Astrocyte (in vitro differentiated cells and primary cell): ENCODE measurements at places on chromosomes 5 and 9. TPM values are rescaled to one million over a fixed set of nuclear protein-coding genes. Genes with fewer than 3 reads are reported as not detected.

The CDKN2B-AS1 gene
- total RNA-seq: 2.3 TPM in 2 replicates

The SPINK13 gene
- total RNA-seq: not detected in 2 replicates

The IL31RA gene
- 4.7 and 5.7 TPM in 2 replicates for total RNA-seq

The FAM221B gene
- not detected in 2 replicates for total RNA-seq

The C1QTNF2 gene
- total RNA-seq: 0.62 and 0.64 TPM in 2 replicates

The ZNF658 gene
- total RNA-seq: 2.5 and 3.1 TPM in 2 replicates

The PCDHGA12 gene
- 1.2 and 1.6 TPM in 2 replicates for total RNA-seq

The TSSK1B gene
- 0.20 and 0.41 TPM in 2 replicates for total RNA-seq

The DMRT2 gene
- 0.17 and 0.18 TPM in 2 replicates for total RNA-seq

The EPB41L4B gene
- total RNA-seq: 1.2 and 2.0 TPM in 2 replicates

The SLC25A2 gene
- total RNA-seq: 0.19 and 0.25 TPM in 2 replicates

The PCDHGB3 gene
- total RNA-seq: 0.10 and 0.14 TPM in 2 replicates

- H3K4me3 ChIP-seq: no peak overlapping the region
- H3K36me3 ChIP-seq: no peaks in the 10 kb centered on the region
- H3K4me1 ChIP-seq: peaks cover 17% of the 10 kb centered on the region
These were observed 547.6 kb upstream of the WWC1 start for GRCh38 chr5:167743695-167744464.

DNA sequence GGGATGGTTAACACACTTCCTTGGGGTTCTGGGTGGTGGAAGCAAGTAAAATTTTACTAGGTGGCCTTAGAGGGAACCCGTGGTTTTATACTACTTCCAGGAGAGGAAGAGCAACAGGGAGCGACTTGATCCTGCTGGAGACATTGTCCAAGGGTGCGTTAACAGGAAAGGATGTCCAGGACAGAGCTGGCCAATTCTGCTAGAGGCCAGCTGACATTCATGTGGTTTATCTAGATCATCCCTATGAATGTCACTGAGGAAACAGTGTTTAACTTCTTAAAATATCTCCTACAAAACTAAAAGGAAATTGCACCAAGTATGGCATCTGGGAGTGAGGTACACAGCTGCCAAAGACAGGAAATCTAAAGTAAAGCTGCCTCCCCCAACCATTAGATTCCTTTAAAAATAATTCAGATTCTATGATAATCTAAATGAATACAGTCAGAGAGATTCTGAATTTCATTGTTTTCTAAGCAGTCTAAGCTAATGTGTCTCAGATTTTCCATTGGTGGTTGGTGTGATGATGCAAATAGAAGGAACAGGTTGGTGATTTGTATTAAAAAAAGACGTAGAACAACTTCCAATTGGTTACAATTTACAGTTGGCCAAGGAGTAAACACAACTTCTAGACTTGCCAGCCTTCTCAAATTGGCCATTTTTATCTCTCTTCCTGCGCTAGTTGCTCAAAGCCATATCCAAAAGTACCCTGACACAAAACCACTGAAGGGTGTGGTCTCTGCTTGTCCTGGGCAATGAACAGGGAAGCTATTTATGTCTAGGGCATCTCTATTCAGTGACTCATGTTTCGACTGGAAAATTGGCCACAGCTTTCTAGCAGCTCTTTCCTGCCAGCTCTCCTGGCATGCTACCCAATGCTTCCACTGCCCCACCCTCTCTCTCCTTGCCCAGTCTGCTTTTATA lies 574.7 kb upstream of the MEF2C start:
- H3K4me1 ChIP-seq: no peaks in the 10 kb centered on the region
- no peak overlapping the region for H3K27ac ChIP-seq
- H3K27me3 ChIP-seq: no peaks in the 10 kb centered on the region

GRCh38 chr5:75951716-75952115 lies 131.5 kb upstream of the SV2C start:
- no peak overlapping the region for H3K4me3 ChIP-seq
- no peaks in the 10 kb centered on the region for H3K36me3 ChIP-seq
- H3K27me3 ChIP-seq: no peaks in the 10 kb centered on the region
- no peak overlapping the region for H3K27ac ChIP-seq
- H3K4me1 ChIP-seq: no peaks in the 10 kb centered on the region
- DNase-seq: no peak

GRCh38 chr5:154352960-154353548 lies 92.7 kb upstream of the SAP30L start:
- H3K27me3 ChIP-seq: no peaks in the 10 kb centered on the region
- no peak overlapping the region for H3K4me3 ChIP-seq
- no peak overlapping the region for H3K27ac ChIP-seq
- DNase-seq: no peak
- H3K4me1 ChIP-seq: peaks cover 30% of the 10 kb centered on the region
- H3K36me3 ChIP-seq: no peaks in the 10 kb centered on the region

DNA sequence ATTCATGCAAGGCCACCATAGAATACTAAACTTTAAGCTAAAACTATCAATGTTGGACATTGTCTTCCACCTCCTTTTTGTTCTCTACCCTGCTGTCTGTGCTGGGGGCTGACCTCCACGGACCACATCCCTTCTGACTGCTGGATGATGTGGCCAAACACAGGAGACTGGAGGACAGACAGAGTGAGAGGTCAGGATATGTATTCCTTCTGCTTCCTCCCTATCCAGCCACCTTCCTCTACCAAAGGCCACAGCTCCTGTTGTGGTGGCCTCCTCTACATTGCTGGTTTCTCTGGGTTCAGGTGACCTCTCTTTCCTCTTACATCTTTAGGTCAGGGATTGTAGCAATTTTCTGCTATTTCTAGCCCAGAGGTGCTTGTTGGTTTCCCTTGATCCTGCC lies 148.1 kb downstream of the ACTBL2 start:
- DNase-seq: no peak
- H3K4me1 ChIP-seq: peaks cover 13% of the 10 kb centered on the region
- H3K27ac ChIP-seq: peak overlapping the region; percentile 6
- no peak overlapping the region for H3K4me3 ChIP-seq
- no peaks in the 10 kb centered on the region for H3K36me3 ChIP-seq

- H3K4me3 ChIP-seq: no peak overlapping the region
- no peaks in the 10 kb centered on the region for H3K36me3 ChIP-seq
- H3K27ac ChIP-seq: no peak overlapping the region
- peak; percentile 22 for DNase-seq
- peaks cover 20% of the 10 kb centered on the region for H3K27me3 ChIP-seq
- no peaks in the 10 kb centered on the region for H3K4me1 ChIP-seq
These were observed 175.7 kb downstream of the MELK start for GRCh38 chr9:36748322-36748899.

DNA sequence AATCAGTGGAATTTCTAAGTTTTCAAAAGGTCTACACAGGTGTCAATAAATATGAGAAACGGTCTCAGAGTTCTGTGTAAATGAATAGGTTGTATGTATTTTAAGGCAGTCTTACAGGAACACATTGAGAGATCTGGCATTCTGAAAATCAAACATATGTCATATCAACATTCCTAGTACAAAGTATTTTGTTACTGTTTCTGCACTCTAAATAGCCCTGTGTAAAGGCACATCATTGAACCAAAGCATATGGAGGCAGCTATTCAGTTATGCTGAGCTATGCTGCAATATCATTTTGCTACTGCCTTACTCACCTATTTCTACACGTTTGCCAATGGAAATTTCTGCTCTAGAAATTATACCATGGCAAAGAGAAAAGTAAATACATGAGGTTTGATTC lies 379.1 kb downstream of the KIAA0825 start:
- no peak overlapping the region for H3K4me3 ChIP-seq
- no peaks in the 10 kb centered on the region for H3K27me3 ChIP-seq
- no peaks in the 10 kb centered on the region for H3K36me3 ChIP-seq
- H3K27ac ChIP-seq: no peak overlapping the region
- DNase-seq: no peak

- no peak for DNase-seq
- no peaks in the 10 kb centered on the region for H3K27me3 ChIP-seq
- H3K4me1 ChIP-seq: peaks cover 24% of the 10 kb centered on the region
- no peak overlapping the region for H3K27ac ChIP-seq
These were observed 142.2 kb upstream of the RANBP3L start for GRCh38 chr5:36443941-36444340.

- H3K4me3 ChIP-seq: no peak overlapping the region
- DNase-seq: no peak
- H3K36me3 ChIP-seq: no peaks in the 10 kb centered on the region
- no peaks in the 10 kb centered on the region for H3K27me3 ChIP-seq
- no peaks in the 10 kb centered on the region for H3K4me1 ChIP-seq
These were observed 10.1 kb downstream of the SELENOP start for GRCh38 chr5:42801516-42802166.

DNA sequence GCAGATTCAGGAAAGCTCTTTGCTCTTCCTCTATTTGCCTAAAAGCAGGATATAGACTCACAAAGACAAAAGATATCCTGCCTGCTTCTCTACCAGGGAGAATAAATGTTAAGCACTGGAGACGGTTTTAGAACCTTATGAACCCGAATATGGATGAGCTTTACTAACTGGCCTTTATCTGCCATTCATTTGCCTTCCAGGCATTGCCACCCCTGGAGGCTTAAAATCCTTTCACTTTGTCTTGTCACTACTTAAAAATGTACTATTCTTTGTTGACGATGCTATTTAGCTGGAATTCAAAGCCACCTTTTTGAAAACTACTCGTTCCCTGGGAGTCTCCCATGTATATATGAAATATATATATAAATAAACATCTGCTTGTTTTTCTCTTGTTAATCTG lies 23.2 kb upstream of the LVRN start:
- no peak for DNase-seq
- no peaks in the 10 kb centered on the region for H3K4me1 ChIP-seq

DNA sequence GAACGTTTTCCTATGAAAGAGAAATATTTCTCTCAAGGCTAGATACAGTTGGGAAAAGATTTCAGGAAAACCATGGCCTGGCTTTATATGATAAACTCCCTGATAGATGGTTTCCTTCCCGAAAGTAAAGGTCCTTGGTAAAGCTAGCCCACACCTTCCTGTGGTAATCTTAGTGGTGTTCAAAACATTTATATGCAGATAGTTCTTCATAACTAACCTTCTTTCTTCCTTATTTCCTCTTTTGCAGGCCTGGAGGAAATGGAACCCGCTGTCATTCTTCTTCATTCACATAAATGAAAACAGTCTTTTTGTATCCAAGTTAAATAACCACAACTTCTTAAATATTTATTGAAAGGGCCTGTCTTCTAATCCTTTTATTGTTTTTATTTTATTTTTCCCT lies 474.0 kb upstream of the ACTBL2 start:
- DNase-seq: no peak
- H3K27ac ChIP-seq: no peak overlapping the region

GRCh38 chr9:4365055-4365454 lies 65.2 kb upstream of the GLIS3 start:
- no peaks in the 10 kb centered on the region for H3K4me1 ChIP-seq
- no peak for DNase-seq
- no peaks in the 10 kb centered on the region for H3K27me3 ChIP-seq
- H3K27ac ChIP-seq: no peak overlapping the region
- no peaks in the 10 kb centered on the region for H3K36me3 ChIP-seq

DNA sequence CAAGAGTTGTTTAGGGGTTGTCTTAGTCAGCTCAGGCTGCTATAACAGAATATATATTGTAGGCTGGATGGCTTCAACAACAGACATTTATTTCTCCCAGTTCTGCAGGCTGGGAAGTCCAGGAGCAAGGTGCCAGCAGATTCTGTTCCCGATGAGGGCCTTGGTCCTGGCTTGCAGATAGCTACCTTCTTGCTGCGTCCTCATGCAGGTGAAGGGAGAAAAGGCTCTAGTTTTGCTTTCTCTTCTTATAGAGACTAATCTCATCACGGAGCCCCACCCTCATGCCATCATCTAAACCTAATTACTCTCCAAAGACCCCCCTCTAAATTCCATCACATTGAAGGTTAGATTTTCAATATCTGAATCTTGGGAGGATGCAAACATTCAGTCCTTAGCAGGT lies 246.0 kb upstream of the ANKRD55 start:
- no peak for DNase-seq
- H3K27me3 ChIP-seq: no peaks in the 10 kb centered on the region
- no peak overlapping the region for H3K4me3 ChIP-seq
- no peak overlapping the region for H3K27ac ChIP-seq
- H3K4me1 ChIP-seq: peaks cover 15% of the 10 kb centered on the region

- no peak overlapping the region for H3K4me3 ChIP-seq
- no peaks in the 10 kb centered on the region for H3K36me3 ChIP-seq
- no peak overlapping the region for H3K27ac ChIP-seq
- no peaks in the 10 kb centered on the region for H3K27me3 ChIP-seq
These were observed 133.5 kb downstream of the FAM114A2 start for GRCh38 chr5:153905219-153905618.

DNA sequence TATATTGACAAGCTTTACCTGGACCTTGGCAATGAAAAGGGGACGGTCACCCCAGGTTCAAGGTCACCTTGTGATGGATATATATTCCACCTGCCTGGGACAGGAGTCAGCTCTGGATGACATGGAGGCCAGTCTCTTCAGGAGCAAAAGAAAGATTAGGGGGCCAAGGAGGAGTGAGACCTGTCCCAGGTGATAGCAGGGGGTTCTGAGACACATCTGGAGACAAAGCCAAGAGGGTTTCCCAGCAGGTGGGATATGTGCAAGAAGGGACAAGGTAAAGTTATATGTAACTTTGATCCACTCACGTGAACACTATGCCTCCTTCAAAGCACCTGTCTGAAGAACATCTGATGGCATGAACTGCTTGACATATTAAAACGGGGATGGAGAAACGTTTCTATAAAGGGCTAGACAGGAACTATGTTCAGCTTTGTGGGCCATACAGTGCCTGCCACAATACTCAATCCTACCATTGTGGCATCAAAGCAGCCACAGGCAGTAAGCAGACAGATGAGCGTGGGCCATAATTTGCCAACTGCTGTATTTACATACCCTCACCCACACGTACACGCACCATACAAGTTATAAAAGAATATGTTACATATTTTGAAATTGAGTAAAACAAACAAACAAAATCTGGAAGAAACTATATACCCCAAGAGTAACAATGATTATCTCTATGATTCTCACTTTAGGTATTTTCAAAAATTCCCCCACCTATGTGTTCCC lies 62.9 kb upstream of the ZNF622 start:
- no peaks in the 10 kb centered on the region for H3K27me3 ChIP-seq
- no peak overlapping the region for H3K4me3 ChIP-seq
- no peak overlapping the region for H3K27ac ChIP-seq
- no peaks in the 10 kb centered on the region for H3K4me1 ChIP-seq
- H3K36me3 ChIP-seq: no peaks in the 10 kb centered on the region

DNA sequence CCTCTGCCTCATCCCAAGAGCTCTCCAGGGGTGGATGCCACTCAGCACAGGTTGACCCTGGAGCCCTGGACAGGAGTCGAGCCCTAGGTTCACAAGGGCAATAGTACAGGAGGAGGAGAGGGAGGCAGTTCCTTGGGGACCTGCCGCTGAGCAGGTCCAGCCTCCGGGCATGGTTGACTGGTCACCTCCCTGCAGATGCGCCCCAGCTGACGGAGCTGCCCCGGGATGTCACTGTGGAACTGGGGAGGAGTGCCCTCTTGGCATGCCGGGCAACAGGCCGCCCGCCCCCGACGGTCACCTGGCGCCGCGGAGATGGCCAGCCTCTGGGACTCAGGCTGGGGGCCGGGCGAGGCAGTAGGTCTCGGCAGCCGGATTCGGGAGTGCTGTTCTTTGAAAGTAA lies 53.7 kb downstream of the HMCN2 start:
- H3K36me3 ChIP-seq: no peaks in the 10 kb centered on the region
- no peak overlapping the region for H3K4me3 ChIP-seq
- H3K27me3 ChIP-seq: peaks cover 51% of the 10 kb centered on the region
- H3K27ac ChIP-seq: no peak overlapping the region
- DNase-seq: no peak

- peaks cover 2% of the 10 kb centered on the region for H3K27me3 ChIP-seq
- no peak overlapping the region for H3K27ac ChIP-seq
- H3K4me1 ChIP-seq: no peaks in the 10 kb centered on the region
- no peak overlapping the region for H3K4me3 ChIP-seq
- H3K36me3 ChIP-seq: no peaks in the 10 kb centered on the region
These were observed 72.5 kb downstream of the NDFIP1 start for GRCh38 chr5:142181096-142181495.

- no peak for DNase-seq
- no peak overlapping the region for H3K4me3 ChIP-seq
- H3K27me3 ChIP-seq: peaks cover 4% of the 10 kb centered on the region
- no peak overlapping the region for H3K27ac ChIP-seq
- H3K36me3 ChIP-seq: no peaks in the 10 kb centered on the region
These were observed 247.5 kb upstream of the DAPK1 start for GRCh38 chr9:87250205-87250604.
